ENCODE measurements at places on chromosomes 4 and X.

GRCh38 chrX:143340190-143340589 is 177.1 kb downstream of the SPANXN3 start:
- no peak for DNase-seq

- DNase-seq: no peak
Observed at GRCh38 chr4:15675356-15675755, 6.3 kb upstream of the FAM200B start.

DNA sequence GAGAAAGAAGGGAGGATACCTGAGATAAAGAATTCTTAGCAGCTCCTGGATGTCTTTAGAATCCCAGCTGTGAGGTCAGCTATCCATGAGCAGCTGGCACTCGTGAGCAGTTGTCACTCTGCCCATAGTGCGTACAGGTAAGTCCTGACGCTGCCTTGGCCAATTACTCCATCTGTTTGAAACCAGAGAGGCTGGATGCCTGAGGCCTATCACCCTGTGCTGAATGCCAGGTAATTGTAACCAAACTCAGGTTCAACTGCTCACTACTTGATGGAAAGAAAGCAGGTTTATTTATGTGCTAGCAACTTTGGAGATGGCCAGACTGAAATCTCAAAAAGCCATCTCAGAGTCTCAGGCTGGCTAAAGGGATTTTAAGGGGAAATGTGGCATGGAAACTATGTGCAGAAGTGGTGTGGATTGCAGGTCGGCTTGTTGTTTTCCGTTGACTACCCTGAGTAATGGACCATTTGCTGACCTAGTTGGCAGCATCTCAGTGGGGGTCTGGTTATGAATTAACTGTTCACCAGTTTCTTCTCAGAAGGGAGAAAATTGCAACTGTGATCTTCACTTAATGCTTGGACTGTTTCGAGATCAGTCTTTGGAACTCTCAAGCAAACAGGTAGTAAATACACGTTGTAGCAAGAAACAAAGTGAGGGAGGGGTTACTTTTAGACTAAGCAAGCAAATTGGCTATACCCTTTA is 1614.0 kb upstream of the PCDH10 start:
- DNase-seq: no peak

DNA sequence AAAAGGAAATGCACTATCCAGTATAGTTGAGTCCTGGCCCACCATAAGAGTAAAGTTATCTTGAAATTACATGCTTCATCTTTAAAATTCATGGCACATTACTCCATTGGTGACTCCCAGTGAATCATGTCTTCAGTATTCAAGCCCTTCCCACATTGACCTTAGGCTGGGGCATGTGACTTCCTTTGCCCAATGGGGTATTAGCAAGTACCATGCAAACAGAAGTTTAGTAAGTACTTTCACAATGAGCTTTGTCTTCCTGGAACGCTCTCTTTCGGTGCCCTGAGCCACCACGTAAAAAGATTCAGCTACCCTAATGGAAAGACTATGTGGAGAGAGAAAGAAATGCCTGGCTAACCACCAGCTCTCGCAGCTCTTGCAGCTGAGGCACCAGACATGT is 235.4 kb downstream of the HNRNPD start:
- DNase-seq: no peak

DNA sequence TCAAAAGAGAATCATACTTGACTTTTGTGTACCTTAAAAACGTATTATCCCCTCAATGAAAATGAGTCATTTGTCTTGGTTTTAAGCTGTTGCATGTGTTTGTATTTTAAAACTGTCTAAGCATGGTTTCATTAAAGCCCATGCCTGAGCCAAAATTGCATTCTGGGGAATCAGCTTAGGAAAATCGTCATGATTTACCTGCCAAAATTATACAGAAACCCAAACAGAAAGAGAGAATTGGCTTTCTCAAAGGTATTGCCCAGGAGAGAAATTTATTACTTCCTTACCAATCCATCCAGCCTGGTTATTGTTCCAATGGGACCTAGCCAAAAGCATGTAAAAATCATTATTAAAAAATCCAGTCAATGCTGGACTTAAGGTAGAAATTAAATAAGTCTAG is 37.6 kb downstream of the GPR174 start:
- no peak for DNase-seq

GRCh38 chr4:172997856-172998255 is 170.8 kb upstream of the GALNT7 start:
- DNase-seq: no peak
